ENCODE measurements at places on chromosomes 3 and 15. TPM values are rescaled to one million over a fixed set of nuclear protein-coding genes. Genes with fewer than 3 reads are reported as not detected.

The PPARG gene
- 12.3 TPM for total RNA-seq

The MAP6D1 gene
- total RNA-seq: 9.6 TPM

The GABRB3 gene
- 12.9 TPM for total RNA-seq

The KPNA4 gene
- total RNA-seq: 36.1 TPM

The TRANK1 gene
- total RNA-seq: 5.7 TPM

The EEF1AKMT4 gene
- total RNA-seq: 2.1 TPM

The CFAP161 gene
- total RNA-seq: 6.2 TPM

The ZNF639 gene
- total RNA-seq: 47.2 TPM

The C2CD4A gene
- total RNA-seq: 0.16 TPM

The BOC gene
- total RNA-seq: 10.6 TPM

The FURIN gene
- 82.8 TPM for total RNA-seq

The ARL6IP5 gene
- 172 TPM for total RNA-seq

The ROPN1 gene
- not detected for total RNA-seq

The VWA5B2 gene
- not detected for total RNA-seq

The CADPS gene
- total RNA-seq: 16.1 TPM

The ZNF774 gene
- total RNA-seq: 4.3 TPM

The NTRK3 gene
- total RNA-seq: 4.5 TPM

The SMCO1 gene
- total RNA-seq: 42.3 TPM

The SERPINI1 gene
- total RNA-seq: 2.0 TPM

The TNFSF10 gene
- 12.6 TPM for total RNA-seq

The TOPAZ1 gene
- total RNA-seq: not detected

The MED12L gene
- total RNA-seq: 0.07 TPM

The RAB6B gene
- 11.5 TPM for total RNA-seq

The PIF1 gene
- 0.28 TPM for total RNA-seq

The RARB gene
- 15.2 TPM for total RNA-seq

The ZNF662 gene
- total RNA-seq: 2.7 TPM
